Foreskin melanocyte (primary cell): ENCODE measurements at places on chromosomes 5 and 9.

- DNase-seq, result no peak
These were observed 408.8 kb downstream of the CDH10 start for GRCh38 chr5:24235946-24236345.

- DNase-seq, result no peak
These were observed 9.3 kb upstream of the CAST start for GRCh38 chr5:96652769-96653454.

GRCh38 chr9:108156270-108156998 lies 666.9 kb upstream of the KLF4 start:
- DNase-seq, result no peak

- no peak for DNase-seq
These were observed 16.4 kb downstream of the PPP3R2 start for GRCh38 chr9:101578378-101578777.

GRCh38 chr9:33265211-33265865 lies 489 bp downstream of the CHMP5 start:
- DNase-seq, result no peak

DNA sequence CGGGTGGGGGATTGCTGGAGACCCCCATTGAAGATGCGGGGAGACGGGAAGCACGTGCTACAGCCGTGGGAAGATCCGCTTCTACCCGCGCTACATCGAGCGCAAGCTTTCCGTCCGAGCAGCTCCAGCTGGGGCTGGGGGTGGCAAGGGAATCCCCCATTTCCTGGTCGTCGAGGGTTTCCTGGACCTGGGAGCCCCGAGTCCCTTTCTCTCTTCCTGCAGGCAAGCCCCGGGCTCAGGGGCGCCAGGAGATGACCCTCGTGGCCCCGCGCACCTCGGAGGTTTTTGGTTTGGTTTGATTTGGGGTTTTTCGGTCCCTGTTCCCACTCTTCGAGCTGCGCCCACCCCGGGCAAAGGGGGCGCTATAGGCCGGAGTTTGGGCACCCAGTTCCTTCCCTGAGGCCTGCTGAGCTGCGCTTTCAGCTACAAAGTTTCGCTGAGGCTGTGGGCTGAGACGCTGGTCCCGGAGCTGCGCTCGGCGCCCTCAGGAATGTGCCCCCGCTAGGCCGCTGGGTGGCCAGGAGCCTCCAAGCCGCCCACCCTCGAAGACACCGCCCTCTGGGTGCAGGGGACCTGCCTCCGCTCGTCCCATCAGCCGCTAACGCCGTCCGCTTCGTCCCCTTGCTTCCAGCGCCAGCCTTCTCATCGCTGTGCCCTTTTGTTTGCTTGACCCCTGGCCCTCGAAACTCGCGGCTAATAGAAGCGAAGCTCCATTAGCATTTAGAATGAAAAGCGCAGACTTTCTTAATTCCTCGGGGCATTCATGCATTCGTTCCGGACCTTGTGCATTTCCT lies 2.9 kb downstream of the NR4A3 start:
- DNase-seq, result peak; percentile 56

DNA sequence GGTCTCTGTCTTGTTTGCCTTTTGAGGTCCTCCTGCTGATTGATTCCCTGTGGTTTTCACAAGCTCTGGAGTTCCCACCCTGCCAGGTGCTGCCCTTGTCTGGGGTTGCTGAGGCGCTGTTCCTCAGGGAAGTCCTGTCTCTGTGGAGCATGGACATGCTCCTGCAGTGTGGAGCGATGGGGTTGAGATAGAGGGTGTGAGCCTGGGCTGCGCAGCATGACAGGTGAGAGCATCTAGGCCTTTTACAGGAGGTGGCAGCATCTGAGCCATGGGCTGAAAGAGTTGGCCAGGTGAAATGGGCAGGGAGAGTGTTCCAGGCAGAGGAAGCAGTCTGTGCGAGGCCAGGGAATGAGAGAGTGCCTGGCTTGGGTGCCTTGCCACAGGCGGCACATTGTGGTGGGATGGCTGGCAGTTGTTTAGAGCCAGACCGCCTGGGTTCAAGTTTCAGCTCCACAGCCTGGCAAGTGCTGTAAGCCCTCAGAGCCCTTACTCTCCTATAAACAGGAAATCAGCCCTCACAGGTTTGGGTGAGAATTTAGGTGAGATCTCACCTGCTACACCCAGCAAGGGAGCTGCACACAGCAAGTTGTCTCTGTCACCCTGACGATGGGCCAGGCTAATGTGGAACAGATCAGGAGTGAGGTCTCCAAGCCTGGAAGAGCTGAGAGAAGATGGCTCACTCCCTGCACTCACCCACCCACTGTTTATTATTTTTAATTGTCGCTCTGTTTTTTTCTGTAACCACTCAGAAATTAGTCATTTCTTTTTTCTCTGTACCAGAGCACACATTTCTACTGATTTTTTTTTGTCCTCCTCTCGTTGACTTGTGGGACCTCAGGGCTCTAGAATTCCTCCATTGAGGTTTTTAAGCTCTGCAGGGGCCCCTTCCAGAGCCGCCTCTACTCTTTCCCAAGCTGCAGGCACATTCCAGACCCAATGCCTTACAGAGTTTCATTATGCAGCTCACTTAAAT lies 19.6 kb downstream of the TCOF1 start:
- DNase-seq, result no peak

DNA sequence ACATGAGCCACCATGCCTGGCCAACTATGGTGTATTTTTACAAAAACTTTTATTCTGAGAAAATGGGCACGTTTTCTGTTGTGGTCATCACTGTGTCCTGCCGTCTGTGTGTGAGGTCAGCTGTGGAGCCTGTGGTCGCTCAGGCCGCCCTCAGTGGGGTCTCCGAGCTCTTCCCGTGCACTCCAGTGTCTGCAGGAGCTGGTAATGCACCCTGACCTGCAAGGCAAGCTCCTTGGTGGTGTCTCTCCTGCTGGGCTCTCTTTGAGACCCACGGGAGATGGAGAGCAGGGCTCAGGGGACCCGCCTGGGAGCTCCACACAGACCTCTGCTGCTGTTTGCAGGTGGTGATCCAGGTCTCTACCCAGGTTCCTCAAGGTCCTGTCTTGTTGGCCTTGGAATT lies 9.6 kb upstream of the AHRR start:
- DNase-seq, result no peak

DNA sequence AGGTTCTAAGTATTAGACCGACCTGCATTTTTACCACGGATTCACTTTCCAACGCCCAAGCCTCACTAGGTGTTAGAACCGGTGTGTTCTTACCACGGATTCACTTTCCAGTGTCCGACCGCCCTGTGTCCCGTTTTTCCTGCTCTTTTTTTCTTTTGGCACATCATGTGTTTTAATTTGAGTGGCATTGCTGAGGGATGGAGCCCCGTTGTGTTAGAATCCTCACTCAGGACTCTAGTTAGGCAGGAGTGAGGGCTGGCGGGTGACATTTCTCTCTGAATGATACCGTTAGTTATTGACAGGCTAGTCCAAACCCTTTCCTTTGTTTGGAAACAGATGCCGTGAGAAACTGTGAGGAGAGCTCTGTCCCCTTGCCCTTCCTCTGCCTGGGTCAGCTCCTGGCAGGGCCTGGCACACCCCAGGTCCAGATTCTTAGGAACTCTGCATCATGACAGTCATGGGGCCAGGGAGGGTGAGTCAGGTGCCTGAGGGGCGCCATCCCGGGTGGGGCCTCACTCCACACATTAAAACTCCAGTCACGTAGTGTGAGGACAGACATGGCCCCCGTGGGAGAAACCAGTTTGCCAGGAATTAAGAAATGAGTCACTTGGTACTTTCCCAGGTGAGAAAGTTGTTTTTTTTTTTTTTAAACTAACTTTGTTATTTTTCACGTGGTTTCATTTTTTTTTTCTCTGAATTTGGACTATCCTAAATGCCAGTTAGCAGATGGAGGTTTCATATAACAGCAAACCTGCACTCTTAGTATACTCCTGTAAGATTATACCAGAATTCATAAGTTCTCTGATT lies 15.8 kb downstream of the EXOC3 start:
- no peak for DNase-seq

DNA sequence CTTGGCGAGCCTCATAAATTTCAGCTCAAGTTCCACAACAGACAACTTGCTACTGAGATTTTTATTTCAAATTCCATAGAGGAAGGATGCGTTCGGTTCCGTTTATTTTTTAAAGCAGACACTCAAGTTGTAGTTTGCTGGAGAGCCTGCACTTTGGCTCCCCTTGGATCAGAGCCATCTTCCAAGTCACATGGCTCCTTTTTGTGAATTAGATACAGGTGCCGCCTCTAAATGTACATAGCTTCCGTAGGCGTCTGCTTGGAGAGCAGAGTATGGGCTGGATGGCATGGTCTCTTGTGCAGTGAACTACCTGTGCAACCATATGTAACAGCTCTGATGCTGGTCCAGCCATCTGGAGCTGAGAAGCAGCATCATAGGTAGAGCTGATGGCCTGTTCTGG lies 73.9 kb upstream of the WWC1 start:
- no peak for DNase-seq

GRCh38 chr9:91654527-91654926 lies 230.9 kb upstream of the NFIL3 start:
- no peak for DNase-seq

DNA sequence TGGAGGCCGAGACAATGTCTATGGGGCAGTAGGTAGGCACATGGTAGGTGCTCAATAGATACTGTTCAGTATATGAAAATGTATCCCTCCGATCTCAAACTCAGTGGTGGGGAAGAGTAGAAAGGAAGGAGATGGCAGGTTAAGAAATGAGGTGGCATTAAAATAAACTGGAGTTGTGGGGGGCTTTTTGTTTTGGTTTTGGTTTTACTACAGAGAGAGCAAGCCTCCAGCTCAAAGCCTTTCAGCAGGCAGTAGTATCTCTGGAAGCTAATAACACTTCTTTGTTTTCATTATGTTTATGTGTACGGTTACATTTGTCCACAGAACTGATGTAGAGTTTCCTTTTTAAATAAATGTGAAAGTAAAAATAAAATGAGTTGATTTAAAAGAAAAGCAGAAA lies 8.6 kb downstream of the MFAP3 start:
- no peak for DNase-seq

- DNase-seq, result no peak
These were observed 25.3 kb downstream of the NIPBL start for GRCh38 chr5:36901856-36902255.

DNA sequence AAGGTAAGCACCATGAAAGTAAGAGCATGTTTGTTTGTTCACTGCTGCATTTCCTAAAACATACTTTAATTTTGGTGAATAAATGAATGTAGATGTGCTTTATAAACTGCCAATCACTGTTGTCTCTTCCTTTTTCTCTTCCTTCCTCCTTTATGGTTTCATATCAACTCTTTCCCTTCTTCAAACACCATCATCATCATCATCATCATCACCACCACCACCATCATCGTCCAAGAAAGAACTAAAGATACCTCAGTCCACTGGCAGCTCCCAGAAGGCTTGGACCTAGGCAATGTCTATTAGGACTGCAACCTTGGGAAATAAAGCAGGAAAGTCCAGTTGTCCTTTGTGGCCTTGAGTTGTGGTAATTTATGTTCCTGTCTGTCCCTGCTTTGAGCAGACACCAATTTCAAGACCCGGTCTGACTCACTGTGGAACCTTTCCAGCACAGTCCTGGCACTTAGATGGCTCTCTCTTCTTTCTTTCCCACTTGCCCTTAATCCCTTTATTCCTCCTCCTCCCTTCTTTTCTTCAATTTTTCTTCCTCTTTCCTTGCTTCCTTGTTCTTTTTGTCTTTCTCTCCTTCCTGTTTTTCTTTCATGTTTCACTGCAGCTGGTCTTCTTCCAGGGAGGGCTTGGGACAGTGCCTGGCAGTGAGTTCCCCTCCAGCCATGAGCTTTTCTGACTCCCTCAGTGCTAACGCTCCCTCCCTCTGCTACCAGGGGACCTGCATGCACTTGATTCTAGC lies 99.3 kb downstream of the ANGPTL2 start:
- DNase-seq, result no peak

- no peak for DNase-seq
These were observed 19.8 kb downstream of the SLC31A1 start for GRCh38 chr9:113241161-113241560.

DNA sequence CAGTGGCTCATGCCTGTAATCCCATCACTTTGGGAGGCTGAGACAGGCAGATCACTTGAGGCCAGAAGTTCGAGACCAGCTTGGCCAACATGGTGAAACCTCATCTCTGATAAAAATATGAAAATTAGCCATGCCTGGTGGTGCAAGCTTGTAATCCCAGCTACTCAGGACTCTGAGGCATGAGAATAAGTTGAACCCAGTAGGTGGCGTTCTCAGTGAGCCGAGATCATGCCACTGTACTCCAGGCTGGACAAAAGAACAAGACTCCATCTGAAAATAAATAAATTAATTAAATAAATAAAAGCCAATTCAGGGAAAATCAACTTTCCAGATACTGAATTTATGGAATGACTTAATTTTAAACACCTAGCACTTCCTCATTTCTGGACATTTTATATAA lies 1722.1 kb downstream of the MAT2B start:
- no peak for DNase-seq

- DNase-seq, result no peak
These were observed 244.6 kb upstream of the ATP10B start for GRCh38 chr5:161096581-161096980.

DNA sequence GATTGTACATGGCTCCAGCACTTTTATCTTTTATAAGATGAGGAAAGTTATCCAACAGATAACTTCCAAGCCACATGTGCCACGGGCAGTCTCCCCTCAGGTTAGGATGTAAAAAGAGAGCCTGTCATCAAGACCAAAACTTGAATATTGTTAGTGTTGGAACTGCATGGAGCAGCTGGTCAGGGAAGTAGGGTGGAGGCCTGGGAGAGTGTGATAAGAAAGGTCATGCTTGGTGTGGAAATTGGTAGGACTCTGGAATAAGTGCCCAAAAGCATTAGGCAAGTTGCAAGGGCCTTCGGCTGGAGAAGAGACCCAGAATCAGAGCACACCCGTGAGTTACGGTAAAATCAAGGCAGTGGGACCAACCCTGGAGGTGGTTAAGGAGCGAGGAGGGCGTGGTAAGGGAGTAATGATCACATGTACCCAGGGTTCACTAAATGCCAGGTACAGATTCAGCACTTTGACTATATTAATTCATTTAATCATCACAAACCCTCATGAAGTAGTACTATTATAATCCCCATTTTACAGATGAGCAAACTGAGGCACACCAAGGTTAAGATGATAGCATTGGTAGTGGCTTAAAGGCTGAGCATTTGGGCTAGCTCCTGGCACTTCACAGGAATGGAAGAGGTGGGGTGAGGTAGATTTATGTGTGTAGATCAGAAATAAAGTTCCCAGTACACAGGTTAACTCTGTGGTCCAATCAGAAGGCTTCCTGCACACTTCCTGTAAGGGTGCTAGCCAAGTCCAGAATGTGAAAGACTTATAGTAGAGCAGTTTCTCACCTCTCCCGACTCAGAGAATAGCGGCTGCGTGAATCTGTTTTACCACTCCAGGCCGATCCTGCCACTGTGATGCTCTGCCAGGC lies 96.5 kb upstream of the ZNF608 start:
- DNase-seq, result no peak
